Keratinocyte (primary cell): ENCODE measurements at places on chromosomes 2 and 18.

DNA sequence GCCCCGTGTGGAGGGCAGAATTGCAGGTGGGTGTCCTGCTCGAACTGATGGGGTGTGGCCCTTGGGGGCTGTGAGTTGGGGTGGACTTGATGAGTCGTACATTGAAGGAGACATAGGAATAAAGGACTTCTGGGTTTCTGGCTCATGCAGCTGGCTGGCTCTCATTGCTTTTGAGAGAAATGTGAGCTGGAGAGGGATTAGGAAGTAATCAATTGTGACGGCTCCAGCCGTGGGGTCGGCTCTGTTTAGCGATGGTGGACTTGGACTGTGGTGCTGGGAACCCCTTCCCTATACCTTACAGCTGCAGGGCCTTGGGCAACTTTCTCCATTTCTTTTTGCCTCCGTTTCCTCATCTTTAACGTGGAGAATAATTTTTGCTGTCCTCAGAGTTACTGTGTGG lies 9.2 kb downstream of the IMPA2 start:
- DNase-seq = no peak

DNA sequence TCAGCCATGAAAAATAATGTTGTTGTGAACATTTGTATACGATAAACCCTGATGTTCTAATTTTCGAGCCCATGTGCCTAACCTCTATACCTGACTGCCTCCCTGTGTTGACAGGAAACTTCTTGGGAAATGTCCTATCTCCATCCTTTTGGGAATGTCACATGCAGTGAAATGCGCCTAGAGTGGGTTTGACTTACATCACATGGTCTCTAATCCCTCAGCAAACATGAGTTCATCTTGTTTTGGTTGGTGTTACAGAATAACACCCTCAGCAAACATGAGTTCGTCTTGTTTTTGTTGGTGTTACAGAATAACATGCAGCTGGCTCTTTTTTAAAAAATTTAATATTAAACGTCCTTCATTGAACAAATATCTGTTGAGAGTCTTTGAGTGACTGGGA lies 4.3 kb upstream of the UGT1A6 start:
- no peak for DNase-seq

GRCh38 chr2:383178-383577 lies 95.3 kb upstream of the ALKAL2 start:
- no peak for DNase-seq

GRCh38 chr2:241150660-241151530 lies 628 bp downstream of the PPP1R7 start:
- no peak for DNase-seq

DNA sequence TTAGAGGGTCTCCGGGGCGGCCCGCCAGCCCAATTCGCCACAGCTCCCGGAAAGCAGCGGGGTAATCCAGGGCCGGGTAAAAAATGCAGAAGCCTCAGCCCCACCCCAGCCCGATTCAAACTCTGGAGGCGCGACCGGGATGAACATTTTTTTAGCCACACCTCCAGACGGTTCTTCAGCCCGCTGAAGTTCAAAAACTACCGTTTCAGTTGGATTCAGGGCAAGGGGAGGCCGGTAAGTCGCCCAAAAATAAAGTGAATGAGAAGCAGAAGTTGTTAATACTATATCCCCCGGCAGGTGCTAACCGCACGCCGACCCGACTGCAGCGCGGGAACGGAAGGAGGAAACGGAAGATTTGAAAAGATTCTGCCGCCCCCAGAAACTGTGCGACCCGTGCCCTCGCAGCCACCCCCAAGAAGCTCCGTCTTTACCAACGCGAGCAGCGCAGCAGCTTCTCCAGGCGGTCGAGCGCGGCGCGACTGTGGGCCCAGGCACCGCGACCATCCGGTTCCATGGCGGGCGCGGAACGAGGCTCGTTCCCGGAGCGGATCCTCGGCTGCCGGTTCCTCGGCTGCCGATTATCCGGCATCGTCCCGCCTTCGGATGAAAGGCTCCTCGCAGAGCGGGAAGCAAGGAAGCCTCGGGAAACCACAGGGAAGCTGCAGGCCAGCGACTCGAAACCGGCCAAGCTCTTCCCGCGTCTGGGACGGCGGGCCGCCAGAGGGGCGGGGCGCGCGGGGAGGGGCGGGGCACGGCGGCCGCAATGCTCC lies at the start of gene BARD1:
Gene BARD1, minus strand, starts transcription at position 703 of the 770 bp plus-strand sequence. Its CDS starts 114 bp downstream, at position 589.
- DNase-seq = no peak

GRCh38 chr2:98134172-98135005 lies 47.4 kb downstream of the VWA3B start:
- no peak for DNase-seq

GRCh38 chr2:223084873-223085272 lies 32.9 kb downstream of the KCNE4 start:
- no peak for DNase-seq

DNA sequence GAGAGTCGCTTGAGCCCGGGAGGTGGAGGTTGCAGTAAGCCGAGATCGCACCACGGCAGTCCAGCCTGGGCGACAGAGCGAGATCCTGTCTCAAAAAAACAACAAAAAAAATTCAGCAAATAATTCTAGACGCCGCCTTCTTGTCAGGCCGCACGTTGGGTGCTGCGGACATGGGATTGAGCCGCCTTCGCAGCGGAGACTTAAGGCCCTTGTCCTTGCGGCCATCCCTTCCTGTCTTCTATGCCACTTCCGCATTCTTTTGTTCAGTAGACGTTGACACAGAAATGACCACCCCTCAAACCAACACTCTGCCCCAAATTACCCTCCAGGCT lies 15.8 kb downstream of the PTPN18 start:
- DNase-seq = no peak

DNA sequence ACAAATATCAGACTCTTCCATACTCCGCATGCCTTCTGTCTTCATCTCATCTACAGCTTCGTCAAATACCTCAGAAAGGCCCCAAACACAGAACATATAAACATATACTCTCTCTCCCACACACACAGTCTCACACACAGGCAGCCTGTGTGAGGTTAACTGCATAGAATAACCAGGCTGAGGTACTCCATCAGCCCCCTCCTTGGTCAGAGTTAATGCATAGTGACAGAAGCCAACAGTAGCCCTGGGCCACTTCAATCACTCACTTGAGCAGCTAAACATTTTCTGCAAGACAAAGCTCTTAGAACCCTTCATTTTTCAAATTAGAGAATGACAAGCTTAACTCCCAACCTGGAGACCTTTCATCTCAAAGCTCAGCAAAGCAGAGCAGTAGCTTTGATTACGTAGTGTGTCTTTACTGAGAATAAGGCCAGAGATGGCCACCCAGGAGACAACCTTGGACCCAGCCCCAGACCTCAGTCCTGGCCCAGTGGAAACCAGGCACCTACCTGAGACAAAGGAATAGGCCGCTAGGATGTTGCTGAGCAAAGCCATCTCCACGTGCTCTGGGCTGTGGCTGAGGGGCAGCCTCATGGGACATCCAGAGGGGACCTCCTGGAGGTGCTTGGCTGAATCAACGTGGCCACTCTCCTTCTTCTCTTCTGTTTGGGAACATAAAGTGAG lies 43.0 kb downstream of the EVA1A start:
- no peak for DNase-seq

GRCh38 chr18:63892566-63892965 lies 5.1 kb downstream of the SERPINB2 start:
- DNase-seq = no peak

DNA sequence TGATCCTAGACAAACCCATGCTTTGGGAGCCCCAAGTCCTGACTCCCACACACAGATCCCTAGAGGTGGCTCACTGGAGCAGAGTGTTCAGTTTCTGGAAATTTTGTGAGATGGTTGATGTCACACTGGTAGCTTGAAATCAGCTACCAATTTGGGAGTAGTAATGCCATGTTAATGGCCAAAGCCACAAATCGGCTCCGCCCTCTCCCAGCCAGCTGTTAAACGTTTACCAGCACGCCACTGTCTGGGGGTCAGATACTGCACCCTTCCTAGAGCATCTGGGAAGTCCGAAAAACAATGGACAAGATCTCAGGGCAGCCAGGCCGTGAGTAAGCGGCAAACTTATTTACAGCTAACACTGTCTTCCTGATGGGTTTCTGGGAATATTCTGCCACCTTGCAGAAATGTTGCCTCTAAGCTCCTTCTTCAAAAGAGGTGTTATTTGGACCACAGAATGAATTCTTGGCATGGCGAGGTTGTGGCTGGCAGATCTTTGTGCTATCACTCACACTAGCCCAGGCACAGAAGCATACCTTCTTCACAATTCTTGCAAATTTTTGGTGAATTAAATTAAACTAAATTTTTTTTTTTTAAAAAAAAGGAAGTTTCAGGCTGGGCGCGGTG lies 60.2 kb upstream of the FZD7 start:
- no peak for DNase-seq
